ENCODE measurements at places on chromosomes 16 and 17.

GRCh38 chr17:39001703-39002637, 34.8 kb upstream of the FBXO47 start:
- DNase-seq, result no peak

GRCh38 chr16:57146735-57147134, 39.1 kb downstream of the PSME3IP1 start:
- no peak for DNase-seq

DNA sequence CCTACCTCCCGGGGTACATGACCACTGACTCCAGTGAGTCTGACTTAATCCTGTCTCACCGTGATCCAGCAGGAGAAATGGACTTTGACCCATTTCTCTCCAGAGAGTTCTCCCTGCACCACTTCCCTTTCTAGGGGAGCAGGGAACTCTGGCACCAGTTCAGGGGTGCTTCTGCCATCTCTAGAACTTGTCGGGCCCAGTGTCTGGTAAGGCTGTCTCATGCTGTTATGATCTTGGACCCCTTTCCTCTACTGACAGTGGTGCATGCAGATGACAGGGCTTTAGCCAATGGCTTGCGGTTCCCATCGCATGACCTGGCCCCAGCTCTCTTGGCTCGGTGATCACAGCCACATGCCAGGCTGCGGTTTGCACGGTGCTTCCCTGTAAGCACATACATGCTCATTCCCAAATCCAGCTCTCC, 62.0 kb downstream of the SLC39A11 start:
- DNase-seq, result no peak

DNA sequence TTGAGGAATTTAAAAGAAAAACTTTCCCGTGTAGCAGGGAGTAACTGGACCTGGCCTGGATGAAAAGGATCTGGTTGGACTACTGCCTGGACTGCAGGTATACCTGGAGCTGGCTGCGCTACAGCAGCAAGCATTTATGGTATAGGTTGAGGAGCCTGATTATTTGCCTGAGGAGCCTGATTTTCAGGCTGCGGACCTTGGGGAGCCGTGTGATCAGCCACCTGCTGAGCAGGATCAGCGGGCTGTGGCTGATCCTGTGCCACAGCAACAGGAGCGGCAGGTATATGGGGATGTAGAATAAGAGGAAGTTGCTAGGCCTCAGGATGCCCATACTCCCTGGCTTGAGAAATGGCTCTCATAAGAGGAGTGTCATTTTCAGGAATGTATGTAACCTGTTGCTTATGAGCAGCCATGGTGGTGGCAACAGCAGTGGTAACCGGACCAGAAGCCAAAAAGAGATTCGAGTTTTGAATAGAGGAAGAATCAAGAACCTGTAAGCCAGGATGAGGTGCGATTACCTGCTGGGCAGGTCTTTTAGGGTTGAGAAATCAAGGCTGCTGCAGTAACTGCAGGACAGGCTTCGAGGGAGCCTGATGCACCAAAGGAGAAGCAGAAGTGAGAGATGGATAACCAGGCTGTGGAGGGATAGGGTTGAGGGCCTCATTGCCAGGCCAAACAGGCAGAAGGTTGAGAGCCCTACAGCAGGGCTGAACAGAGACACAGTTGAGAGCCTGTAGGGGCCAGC, 60.9 kb upstream of the ARL4D start:
- no peak for DNase-seq

DNA sequence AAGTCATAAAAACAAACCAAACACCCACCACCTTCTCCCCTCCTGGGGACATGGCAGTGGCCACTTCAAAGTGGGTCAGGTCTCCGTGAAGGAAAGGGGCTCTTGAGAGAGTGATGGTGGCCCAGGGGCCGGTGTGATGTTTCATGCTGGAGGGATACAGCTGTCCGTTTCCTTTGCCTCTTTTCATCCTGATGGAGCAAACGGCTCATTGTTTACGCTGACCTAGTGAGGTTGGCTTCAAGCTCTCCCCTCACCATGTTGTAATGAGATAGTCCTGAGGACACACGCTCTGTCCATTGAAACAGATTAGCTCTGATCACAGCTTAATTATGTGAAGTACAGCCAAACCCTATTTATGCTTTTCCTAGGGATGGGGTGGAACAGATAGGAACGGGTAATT, 34.2 kb downstream of the CDH13 start:
- DNase-seq, result no peak

- DNase-seq, result no peak
Observed at GRCh38 chr16:26396511-26397235, 670.1 kb upstream of the C16orf82 start.

All from NCI-H1436 treated with DMSO at 0.1 percent for 48 hours (cell line).